ENCODE measurements at places on chromosomes 2 and 18. TPM values are rescaled to one million over a fixed set of nuclear protein-coding genes. Genes with fewer than 3 reads are reported as not detected.

The ATG4B gene
- total RNA-seq: 83.2 TPM

The DNAJC5G gene
- total RNA-seq: not detected

The XDH gene
- 2.2 TPM for total RNA-seq

GRCh38 chr18:8745355-8746014, 40.1 kb downstream of the MTCL1 start:
- peaks cover 6% of the 10 kb centered on the region for H3K36me3 ChIP-seq
- H3K4me3 ChIP-seq: no peak overlapping the region
- no peak overlapping the region for H3K27ac ChIP-seq
- peaks cover 32% of the 10 kb centered on the region for H3K4me1 ChIP-seq

GRCh38 chr2:133985563-133985962, 268.3 kb upstream of the MGAT5 start:
- no peak for DNase-seq
- no peaks in the 10 kb centered on the region for H3K36me3 ChIP-seq
- no peaks in the 10 kb centered on the region for H3K27me3 ChIP-seq
- peaks cover 6% of the 10 kb centered on the region for H3K4me1 ChIP-seq
- H3K27ac ChIP-seq: no peak overlapping the region

DNA sequence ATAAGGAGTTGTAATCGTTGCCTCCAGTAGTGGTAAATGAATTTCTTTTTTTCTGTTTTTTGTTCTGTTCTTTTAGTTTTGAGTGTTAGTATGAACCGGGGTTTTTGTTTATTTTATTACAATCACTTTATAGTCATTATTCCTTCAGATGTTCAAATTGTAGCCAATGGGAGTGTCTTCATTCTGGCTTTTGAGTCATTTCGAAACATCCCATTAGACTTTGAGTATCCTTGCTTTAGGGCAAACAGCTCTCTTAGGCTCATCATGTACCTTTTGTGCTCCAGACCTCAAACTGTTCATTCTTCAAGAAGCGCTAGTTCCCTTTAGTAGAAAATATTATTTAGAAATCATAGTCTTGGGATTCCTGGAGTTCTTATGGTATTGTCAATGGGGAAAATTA, 54.2 kb upstream of the PAX3 start:
- no peak for DNase-seq
- no peaks in the 10 kb centered on the region for H3K27me3 ChIP-seq
- no peaks in the 10 kb centered on the region for H3K36me3 ChIP-seq
- no peak overlapping the region for H3K27ac ChIP-seq
- H3K4me1 ChIP-seq: no peaks in the 10 kb centered on the region
- no peak overlapping the region for H3K4me3 ChIP-seq

DNA sequence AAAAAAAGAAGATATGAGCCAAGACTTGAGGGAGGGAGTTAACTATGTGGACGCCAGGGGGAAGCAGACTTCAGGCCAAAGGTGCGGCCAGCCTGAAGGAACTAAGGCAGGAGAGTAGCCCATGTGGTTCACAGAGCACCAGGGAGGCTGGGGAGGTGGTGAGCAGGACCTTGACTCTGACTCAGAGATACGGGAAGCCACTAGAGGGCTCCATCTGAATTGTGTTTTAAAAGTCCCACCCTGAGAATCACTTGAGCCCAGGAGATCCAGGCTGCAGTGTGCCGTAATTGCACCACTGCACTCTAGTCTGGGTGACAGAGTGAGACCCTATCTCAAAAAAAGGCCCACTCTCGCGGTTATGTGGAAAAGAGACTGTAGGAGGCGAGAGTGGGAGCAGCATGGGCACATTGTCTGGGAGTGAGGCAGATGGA, 12.3 kb downstream of the CEP192 start:
- no peak overlapping the region for H3K27ac ChIP-seq
- H3K27me3 ChIP-seq: no peaks in the 10 kb centered on the region
- no peaks in the 10 kb centered on the region for H3K4me1 ChIP-seq
- no peak overlapping the region for H3K4me3 ChIP-seq

- H3K36me3 ChIP-seq: no peaks in the 10 kb centered on the region
- DNase-seq: no peak
- no peak overlapping the region for H3K4me3 ChIP-seq
- no peak overlapping the region for H3K27ac ChIP-seq
- H3K27me3 ChIP-seq: no peaks in the 10 kb centered on the region
- no peaks in the 10 kb centered on the region for H3K4me1 ChIP-seq
Observed at GRCh38 chr2:212592695-212593094, 54.1 kb upstream of the ERBB4 start.

DNA sequence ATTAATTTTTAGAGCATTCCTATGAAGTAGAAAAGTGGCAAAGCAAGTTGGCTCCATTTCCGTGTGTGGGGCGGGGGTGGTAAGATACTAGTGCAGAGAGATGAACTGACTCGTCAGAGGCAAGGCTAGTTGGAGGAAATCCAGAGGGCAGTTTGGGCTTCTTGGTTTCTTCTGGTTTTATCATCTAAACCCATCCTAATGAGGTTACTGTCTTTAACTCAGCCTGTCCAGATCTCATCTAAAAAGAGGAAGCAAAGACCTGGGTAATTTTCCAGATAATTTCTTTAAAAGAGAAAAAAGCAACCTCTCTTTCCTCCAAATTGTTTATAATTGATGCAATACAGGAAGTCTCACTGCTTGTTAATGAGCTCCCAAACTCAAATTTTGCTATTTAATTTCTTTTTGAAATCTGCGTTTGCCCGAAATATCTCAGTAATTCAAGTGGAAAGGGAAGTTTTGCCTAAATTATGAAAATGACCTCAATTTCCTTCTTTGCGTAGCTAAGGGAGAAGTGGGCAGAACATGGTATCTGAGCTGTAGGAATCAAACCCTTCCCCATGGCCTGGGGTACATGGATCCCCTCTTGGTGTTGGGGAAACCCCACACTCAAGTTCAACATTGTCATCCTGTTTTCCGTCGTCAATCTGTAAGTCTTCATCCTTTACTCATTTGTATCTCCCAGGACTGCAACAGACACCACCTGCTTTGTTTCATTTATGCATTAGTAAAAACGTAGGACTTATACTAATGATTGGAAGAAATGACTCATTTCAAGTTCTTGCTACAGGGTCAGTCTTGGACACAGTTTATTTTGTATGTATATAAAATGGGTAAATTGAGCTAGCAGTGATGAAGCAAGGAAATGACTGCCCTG, 89.1 kb upstream of the KLF7 start:
- H3K4me3 ChIP-seq: peak overlapping the region; percentile 12
- peak; percentile 87 for DNase-seq
- peak overlapping the region; percentile 96 for H3K27ac ChIP-seq
- H3K27me3 ChIP-seq: no peaks in the 10 kb centered on the region
- peaks cover 85% of the 10 kb centered on the region for H3K4me1 ChIP-seq

DNA sequence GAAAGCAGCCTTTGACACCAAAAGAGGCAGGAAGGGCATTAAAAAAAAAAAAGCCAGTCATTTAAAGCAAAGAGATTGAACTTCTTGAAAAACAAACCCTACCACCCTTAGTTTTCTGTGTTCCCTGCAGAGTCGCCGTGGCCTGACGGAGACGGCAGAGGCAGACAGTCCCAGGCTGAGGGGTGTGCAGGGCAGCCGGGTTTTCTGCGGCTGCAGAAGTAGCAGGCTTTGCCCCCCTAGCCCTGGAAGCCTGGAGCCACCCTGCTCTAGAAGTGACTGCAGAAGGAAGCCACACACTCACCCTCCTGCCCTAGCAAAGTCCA, 2.8 kb downstream of the INPP5D start:
- H3K4me1 ChIP-seq: no peaks in the 10 kb centered on the region
- no peak for DNase-seq
- H3K4me3 ChIP-seq: no peak overlapping the region
- H3K36me3 ChIP-seq: no peaks in the 10 kb centered on the region

- no peak for DNase-seq
- H3K27me3 ChIP-seq: no peaks in the 10 kb centered on the region
Observed at GRCh38 chr2:176704282-176704858, 435.1 kb downstream of the MTX2 start.

DNA sequence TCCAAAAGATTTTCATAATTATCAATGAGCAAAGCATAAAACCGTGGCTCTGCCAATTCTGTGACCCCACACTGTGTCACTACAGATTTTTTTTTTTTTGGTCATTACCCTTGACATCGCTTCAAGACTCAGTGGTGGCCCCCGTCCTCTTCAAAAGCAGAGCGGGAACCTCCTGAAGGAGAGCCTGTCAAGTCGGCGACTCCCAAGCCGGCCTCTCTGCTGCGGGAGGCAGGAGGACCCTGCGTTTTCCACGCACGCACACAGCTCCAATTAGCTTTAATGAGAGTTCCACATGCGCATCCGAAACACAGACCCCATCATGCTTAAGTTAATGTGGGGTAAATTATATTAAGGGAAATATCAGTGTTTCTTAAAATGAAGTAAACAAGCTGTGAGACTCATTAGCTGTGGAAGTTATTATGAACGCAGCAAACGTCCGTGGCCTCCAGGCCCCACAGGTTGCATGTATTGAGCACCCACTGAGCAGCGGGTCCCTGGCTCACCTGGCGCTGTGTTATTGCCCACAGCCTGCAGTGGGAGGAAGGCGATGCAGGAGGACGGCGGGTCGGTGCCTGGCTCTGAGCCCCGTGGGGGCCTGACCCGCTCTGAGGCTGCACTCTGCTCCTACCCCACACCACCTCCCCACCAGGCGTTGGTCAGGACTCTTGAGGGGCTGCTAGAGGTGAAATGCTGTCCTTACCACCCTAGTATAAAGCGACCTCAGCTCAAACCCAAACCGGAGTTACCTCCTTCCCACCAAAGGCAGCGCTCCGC, 181.0 kb upstream of the SALL3 start:
- H3K36me3 ChIP-seq: no peaks in the 10 kb centered on the region
- no peak overlapping the region for H3K4me3 ChIP-seq
- no peak overlapping the region for H3K27ac ChIP-seq

DNA sequence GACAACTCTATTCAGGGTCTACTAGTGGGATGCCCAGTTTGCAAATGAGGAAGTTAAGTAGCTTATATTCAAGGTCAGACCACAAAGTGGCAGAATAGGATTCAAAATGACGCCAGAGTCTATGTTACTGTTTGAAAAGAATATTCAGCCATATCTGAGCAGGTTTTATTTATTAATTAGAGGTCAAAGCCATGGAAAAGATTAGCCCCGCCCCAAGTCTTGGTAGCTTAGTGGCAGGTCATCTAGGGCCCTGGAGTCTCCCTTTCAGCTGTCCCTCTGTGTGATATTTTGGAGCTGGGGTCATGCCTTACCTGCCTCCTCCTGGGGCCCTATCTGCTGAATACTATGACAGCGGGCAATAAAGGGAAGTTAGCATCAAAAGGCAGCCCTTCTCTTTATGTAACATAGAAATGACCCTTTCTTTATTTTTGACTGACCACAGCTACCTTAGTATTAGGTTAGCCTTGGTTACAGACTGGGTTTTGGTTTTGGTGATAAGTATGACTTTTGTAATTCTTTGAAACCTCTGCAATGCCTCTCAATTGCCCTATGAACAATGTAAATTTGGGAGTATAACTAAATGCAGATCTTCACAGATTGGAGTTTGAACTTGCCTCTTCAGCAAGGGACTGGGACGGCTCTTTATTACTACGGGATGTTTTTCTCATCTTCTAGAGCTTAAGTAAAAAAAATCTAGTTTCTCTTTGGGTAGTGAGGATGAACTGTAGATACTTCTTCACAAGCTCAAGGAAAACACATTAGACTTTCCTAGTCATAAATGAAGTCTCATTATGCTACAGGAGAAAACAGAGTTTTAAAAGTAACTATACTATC, 153.0 kb upstream of the ITGA4 start:
- DNase-seq: no peak
- no peaks in the 10 kb centered on the region for H3K27me3 ChIP-seq
- no peak overlapping the region for H3K4me3 ChIP-seq
- no peak overlapping the region for H3K27ac ChIP-seq
- no peaks in the 10 kb centered on the region for H3K36me3 ChIP-seq

- H3K36me3 ChIP-seq: no peaks in the 10 kb centered on the region
- peaks cover 20% of the 10 kb centered on the region for H3K4me1 ChIP-seq
- H3K4me3 ChIP-seq: peak within 1 kb of the TSS; percentile 78
Observed at GRCh38 chr2:159285929-159286708, at the start of gene WDSUB1. WDSUB1 (minus strand) TSS chr2:159286703; CDS start chr2:159283069, 3,634 bp downstream.

- no peaks in the 10 kb centered on the region for H3K4me1 ChIP-seq
- H3K36me3 ChIP-seq: no peaks in the 10 kb centered on the region
- peak; percentile 44 for DNase-seq
Observed at GRCh38 chr2:202718614-202719013, 83.8 kb downstream of the FAM117B start.

DNA sequence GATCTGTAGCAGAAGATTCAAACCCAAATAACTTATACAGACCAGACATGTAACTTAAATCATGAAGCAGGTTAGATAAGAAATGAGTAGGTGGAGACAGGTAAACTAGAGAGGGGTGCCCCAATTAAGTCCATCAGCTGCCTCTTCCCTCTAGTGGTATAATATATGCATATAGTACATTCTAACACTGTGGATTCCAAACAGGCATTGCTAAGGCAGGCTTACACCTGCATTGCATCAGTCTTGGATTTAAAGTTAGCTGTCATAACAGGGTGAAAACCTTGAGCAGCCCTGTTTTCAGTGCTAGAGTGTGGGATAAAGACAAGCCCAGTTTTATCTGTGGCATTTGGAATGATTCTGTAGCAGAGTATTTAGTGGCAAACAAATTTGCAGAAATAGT, 63.4 kb downstream of the NYAP2 start:
- no peaks in the 10 kb centered on the region for H3K36me3 ChIP-seq
- no peak overlapping the region for H3K4me3 ChIP-seq
- no peak overlapping the region for H3K27ac ChIP-seq
- DNase-seq: no peak
- no peaks in the 10 kb centered on the region for H3K27me3 ChIP-seq

- DNase-seq: no peak
- H3K4me3 ChIP-seq: no peak overlapping the region
- no peak overlapping the region for H3K27ac ChIP-seq
- no peaks in the 10 kb centered on the region for H3K36me3 ChIP-seq
- peaks cover 27% of the 10 kb centered on the region for H3K4me1 ChIP-seq
Observed at GRCh38 chr2:19119326-19120001, 239.0 kb downstream of the OSR1 start.

Measured in astrocyte (in vitro differentiated cells and primary cell).